Stimulated activated CD4-positive, alpha-beta T cell treated with anti-CD3 and anti-CD28 coated beads, Interleukin-1b, Interleukin-23, amount 100 ng/mL, for 1 hour (primary cell): ENCODE measurements at places on chromosomes 7 and 10.

- DNase-seq, result no peak
These were observed 23.2 kb downstream of the PNLIPRP3 start for GRCh38 chr10:116450861-116451260.

- no peak for DNase-seq
These were observed 15.3 kb downstream of the PLAU start for GRCh38 chr10:73926152-73926764.

GRCh38 chr10:30529373-30529998 is 95.5 kb downstream of the MAP3K8 start:
- DNase-seq, result no peak

DNA sequence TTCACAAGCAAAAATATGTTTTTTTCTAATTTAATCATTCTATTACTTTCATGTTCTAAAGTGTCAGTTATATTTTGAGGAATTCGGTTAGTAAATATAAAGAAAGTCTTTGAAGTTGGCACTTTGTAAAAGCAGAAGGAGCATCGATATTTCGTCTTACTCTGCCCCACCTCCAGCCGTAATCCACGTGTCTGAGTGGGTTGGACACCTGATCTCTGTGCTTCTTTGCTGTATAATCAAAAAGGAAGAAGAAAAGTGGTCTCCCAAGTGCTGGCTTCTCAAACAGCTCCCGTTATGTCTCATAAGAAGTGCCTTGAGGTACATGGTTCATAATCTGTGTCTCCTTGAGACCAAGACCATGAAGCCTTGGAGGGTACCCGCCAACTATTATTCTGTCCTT is 19.8 kb downstream of the PRKAR2B start:
- no peak for DNase-seq

- DNase-seq, result no peak
These were observed 2.8 kb upstream of the CFAP43 start for GRCh38 chr10:104234934-104235333.

- no peak for DNase-seq
These were observed 142.4 kb downstream of the DIP2C start for GRCh38 chr10:546971-547590.

GRCh38 chr10:75926763-75927162 is 495.3 kb downstream of the LRMDA start:
- no peak for DNase-seq

GRCh38 chr7:128790315-128791041 is 1.3 kb upstream of the CCDC136 start:
- DNase-seq, result no peak

- no peak for DNase-seq
These were observed 126.0 kb downstream of the SKIDA1 start for GRCh38 chr10:21399392-21400035.

DNA sequence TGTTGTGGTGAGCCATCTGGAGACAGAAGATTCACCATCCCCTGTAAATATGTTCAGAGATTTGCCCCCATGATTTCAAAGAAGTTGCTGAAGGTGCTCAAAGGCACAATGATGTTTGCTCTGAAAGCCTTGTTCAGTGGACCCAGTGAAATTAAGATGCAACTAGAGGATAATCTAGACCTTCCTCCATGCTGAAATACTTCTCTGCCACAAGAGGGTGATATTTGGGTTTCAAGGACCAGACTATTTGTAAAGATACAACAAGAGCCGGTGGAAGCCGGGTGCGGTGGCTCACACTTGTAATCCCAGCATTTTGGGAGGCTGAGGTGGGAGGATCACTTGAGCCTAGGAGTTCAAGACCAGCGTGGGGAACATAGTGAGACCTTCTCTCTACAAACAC is 13.5 kb upstream of the MSRB2 start:
- DNase-seq, result no peak

DNA sequence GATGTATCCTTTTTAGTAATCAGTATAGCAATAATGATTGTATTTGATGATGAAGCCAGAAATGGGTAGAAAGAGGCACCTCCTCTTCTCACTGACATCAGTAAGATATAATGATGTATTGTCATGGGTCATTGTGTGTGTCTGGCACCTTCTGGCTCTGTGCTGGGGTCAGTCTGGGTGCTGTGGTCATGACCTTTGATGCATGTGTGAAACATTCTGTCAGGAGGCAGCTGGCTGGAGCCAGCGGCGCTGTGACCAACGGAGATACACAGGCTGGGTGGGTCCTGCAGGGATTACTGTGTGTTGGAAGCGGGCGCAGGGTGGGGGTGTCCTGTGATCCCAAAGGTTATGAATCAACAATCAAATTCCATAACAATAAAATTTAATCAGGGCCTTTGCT is 35.2 kb downstream of the EEPD1 start:
- DNase-seq, result no peak

- DNase-seq, result no peak
These were observed 631 bp downstream of the HPS6 start for GRCh38 chr10:102065561-102066398.

- DNase-seq, result no peak
These were observed 8.7 kb upstream of the ESYT2 start for GRCh38 chr7:158837790-158838637.

DNA sequence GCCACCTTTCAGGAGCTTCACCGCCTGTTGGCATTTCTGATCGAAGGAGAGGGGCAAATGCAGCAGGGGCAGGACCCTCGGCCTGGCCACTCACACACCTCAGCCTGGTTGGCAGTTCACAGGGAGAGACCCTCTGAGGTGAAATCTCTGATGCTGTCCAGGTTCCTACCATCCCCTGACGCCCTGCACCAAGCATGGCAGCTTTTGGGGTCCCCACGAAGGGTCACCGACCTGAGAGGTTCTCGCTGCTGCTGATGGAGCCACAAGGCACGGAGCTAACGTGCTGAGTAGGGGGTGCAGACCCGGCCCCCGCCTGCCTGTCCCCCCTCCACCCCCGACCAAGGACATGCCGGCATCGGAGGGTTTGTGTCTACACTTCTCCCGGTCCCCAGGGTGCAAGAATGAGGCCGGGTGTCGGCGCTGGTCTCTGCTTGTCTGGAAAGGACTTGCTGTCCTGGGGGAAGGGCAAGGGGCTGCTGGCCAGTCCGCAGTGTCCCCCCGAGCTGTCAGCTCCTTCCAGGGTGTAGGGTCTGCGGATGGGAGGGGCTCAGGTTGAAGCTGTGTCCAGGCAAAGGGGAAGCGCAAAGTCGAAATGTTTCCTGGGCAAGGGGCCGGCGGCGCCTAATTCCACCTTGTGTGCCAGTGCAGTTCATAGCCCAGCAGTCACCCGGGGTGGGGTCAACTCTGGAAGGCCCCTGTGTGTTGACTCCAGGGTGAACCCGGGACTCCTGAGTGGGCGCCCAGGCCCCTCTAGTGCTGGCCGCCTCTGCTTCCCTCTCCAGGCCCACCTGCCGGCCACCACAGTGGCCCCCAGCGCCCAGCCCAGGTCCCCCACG is 132.6 kb downstream of the DNAJB6 start:
- DNase-seq, result no peak

DNA sequence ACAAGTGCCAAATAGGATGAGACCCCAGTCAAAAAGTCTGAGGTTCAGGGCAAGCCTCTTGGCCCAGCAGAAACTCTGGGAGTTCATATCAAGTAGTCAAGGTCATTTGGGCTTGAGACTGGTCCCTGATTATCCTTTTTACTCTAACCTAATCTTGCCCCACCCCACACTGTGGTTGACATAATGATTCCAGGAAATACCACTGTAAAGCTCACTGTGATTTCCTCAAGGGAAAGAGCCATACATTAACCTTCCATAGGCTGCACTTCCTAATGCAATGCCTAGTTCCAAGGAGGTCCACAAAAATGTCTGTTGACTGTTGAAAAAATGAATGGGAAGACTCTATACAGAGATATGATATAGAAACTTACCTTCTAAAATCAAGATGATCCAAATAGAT is 52.9 kb upstream of the CHCHD3 start:
- DNase-seq, result no peak

- no peak for DNase-seq
These were observed 48.6 kb upstream of the MKLN1 start for GRCh38 chr7:131279044-131279443.

DNA sequence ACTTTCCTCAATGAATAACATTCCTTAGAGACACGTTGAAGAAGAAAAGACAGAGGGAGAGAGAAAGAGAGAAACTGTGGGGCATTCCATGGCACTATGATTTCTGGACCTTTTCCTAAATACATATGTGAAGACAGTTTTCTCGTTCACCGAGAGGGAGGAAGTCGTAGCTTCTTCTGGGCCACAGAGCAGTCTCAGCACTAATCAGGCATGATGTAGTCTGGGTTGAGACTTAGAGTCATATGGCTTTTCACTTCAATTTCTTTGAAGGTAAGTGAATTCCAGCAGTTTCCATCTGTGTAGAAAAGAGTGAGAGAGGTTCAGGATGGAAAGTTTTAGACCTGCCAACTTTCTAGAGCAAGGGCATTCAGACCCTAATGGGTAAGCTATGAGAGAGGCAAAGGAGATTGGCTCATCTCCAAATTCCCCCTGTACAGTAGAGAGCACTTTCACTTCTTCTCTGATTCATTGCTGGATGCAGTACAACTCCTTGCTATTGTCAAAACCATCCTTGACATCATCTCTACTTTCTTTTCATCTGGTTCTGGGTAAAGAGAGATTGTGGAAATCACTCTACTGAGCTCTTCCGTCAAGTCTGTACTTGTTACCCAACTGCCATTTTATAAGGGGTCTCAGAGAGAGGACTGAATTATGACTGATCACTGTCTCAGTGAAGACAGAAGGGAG is 31.5 kb upstream of the OR9A4 start:
- DNase-seq, result no peak

- no peak for DNase-seq
These were observed 31.5 kb upstream of the NRP1 start for GRCh38 chr10:33365871-33366411.

DNA sequence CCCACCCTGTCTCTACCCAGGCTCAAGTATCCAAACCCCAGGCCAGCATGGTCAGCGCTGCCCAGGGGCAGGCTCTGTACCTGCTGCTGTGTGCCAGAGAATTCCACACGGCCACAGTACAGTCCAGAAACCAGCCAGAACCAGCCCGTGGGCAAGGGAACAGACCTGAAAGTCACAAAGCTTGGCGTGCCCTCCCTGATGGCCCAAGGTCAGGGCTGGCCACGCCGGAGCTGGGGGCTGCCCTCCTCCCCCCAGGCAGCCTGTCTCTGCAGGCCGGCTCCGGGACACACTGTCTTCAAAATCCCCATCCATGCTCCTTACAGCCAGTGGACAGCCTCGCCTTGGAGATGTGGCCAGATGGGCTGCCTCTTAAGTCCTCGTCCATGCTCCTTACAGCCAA is 78.4 kb downstream of the CTBP2 start:
- no peak for DNase-seq

GRCh38 chr10:33244354-33244967 is 90.0 kb downstream of the NRP1 start:
- DNase-seq, result no peak

DNA sequence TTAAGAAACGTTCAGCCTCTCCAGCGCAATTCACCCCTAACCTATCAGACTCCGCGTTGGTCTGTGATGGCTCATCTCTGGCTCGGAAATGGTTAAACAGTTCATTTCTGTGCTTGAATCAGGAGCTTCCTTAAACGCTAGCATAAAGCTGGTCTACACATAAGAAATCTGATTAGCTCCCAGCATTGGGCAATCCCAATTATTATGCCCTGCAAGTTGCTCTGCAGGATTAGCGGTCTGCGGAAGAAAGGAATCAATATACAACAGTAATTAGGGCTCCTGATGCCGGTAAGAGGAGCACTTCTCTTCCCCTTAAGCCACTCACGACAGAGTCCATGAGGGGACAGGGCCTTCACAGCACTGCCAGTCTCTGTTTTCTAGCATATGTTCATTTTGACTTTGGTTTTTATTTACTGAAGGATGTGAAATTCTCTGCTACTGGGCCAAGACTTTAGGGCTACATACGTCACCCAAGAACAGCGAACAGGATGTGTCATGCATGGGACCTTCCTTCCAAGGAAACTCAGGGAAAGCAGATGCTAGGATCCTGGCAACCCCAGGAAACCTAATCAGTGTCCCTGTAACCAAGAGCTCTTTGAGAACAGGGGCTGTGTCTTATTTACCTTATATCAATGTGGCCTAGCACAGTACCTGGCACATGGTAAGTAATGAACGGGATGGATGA is 324.4 kb downstream of the KCNMA1 start:
- no peak for DNase-seq

DNA sequence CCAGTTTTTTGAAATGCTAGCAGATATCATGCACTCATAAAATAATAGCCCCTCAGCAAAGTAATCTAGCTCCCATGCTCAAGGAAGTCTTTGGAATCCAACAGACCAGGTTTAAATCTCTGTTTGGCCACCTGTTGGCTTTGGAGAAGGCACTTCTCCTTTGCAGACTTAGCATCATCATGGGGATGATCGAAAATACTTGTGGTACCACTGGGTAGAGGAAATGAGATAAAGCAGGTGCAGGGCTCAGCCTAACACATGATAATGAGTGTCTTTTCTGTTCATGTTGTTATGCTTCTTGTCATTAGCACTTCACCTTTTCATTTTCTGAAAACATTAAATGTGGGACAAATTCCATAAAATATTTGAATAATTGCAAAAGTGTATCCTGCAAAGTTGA is 67.4 kb downstream of the LRRC18 start:
- no peak for DNase-seq

DNA sequence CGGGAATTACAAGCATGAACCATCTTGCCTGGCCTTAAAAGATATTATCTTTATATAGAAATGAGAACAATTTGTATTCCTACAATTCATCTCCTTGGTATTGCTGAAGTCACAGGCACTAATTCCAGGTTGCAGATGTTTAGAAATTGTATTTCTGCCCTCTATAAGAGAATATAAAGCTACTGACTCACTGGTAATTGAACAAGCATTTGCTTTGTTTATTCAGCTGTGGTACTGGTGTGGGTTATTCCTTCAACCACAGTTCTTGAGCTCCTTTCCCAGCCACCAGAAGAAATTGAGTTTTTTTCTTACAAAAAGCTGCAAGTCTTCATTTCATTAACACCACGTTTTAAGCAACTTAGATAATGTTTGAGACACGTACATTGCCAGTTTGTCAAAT is 29.0 kb upstream of the MPP7 start:
- DNase-seq, result no peak

GRCh38 chr7:44652535-44652934 is 46.1 kb downstream of the OGDH start:
- DNase-seq, result no peak

DNA sequence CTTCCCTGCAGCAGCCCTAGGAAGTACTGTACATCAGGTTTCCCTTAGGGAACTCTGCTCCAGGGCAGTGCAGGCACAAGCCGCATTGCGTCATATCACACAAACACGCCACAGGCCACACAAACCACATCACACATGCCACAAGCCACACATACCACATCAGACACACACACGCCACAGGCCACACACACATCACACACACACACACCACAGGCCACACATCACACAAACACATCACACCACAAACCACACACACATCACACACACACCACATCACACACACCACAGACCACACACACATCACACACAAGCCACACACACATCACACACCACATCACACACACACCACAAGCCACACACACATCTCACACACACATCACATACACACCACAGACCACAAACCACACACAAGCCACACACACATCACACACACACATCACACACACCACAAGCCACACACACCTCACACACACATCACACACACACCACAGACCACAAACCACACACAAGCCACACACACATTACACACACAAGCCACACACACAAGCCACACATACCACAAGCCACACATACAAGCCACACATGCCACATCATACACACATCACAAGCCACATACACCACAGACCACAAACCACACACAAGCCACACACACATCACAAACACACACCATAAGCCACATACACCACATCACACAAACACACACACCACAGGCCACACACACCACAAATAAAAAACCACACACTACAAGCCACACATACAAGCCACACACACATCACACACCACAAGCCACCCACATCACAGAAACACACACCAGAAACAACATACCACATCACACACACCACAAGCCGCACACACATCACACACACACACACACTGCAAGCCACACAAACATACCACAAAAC is 53.4 kb downstream of the TMEM209 start:
- no peak for DNase-seq
